Left kidney (tissue), 8 donors: ENCODE measurements at places on chromosomes 3 and 15.

GRCh38 chr15:36831904-36832287 lies 252.5 kb downstream of the CDIN1 start:
- no peak for DNase-seq

GRCh38 chr3:159593927-159594605 lies 394.6 kb upstream of the IL12A start:
- DNase-seq, result no peak

- peak; percentile 11 for DNase-seq
These were observed 632 bp upstream of the DHX36 start for GRCh38 chr3:154324919-154325318.

DNA sequence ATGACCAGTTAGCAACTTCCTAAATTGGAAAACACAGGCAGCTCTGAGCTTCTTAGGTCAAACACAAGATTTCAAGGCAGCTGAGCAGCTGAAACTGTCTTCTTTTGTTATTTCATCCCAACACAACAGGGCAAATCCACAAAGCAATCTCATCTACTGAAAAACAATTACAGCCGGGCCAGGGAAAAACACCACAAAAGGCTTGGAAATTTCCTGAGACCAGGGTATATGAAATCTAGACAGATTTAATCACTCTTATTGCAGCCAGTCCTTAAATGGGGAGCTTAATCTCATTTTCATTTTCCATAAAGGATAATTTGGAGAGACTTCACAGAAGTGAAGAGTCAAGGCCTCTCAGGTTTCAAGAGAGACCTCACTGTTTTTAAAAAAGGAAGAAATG lies 181.8 kb downstream of the SSR3 start:
- no peak for DNase-seq

- DNase-seq, result peak; percentile 68
These were observed 89.7 kb downstream of the AQP9 start for GRCh38 chr15:58227706-58228543.

DNA sequence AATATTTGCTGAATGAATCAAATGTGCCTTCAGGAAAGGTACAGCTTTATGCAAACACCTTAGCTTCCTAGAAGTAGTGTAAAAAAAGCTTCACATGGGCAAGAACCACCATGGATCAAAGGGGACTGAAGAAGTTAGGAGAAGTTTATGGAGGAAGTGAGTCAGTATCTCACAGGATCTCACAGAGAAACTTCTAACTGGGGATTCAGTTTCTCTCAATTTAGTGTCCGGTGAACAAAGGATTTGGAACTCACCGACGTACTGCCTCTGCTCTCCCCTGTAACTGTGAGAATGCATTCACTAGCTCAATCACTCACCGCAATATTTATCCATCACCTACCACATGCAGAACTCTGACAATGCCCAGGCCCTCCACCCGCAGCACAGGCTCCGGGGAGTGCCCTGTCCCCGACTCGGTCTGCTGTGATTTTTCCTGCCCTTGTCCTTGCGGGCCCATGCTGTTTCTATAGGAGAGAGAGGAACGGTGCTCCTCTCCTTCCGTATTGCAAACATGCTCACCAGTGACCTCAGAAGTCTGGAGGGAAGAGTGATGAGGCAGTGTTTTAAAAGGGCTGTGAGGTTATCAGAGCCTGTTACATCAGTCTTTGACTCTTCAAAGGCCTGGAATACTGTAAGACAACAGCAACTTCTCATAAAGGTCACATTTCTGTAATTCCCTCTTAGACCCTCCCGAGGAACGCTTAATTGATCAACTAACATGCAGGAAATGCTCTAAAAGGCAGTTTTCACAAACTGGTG lies 222.5 kb upstream of the ICE2 start:
- no peak for DNase-seq

DNA sequence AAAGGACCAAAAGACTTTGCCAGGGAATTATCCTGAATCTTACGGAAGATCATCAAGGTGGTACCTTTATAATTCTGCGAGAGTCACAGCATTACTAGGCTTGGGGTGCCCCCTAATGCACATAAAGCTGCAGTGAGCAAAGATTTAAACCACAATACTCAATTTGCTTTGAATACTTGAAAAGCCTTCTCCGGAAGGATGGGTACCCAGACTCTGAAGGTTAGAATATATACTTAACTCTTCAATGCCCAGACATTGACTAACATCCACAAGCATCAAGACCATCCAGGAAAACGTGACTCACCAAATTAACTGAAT lies 117.8 kb upstream of the KCNH8 start:
- no peak for DNase-seq

DNA sequence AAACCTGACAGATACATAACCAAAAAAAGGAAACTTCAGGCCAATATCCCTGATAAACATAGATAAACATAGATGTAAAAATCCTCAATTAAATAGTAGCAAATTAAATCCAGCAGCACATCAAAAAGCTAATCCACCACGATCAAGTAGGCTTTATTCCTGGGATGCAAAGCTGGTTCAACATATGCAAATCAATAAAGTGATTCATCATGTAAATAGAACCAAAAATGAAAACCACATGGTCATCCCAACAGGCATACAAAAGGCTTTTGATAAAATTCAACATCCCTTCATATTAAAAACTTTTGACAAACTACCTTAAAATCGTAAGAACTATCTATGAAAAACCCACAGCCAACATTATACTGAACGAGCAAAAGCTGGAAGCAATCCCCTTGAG lies 882.2 kb downstream of the NTRK3 start:
- no peak for DNase-seq

- no peak for DNase-seq
These were observed 15.1 kb downstream of the ESYT3 start for GRCh38 chr3:138449490-138449889.

- DNase-seq, result no peak
These were observed 74.0 kb downstream of the HERC1 start for GRCh38 chr15:63759752-63760151.

GRCh38 chr3:17655743-17656142 lies 86.7 kb downstream of the TBC1D5 start:
- no peak for DNase-seq

GRCh38 chr3:58256061-58256460 lies 18.5 kb downstream of the ABHD6 start:
- DNase-seq, result no peak

- no peak for DNase-seq
These were observed 44.4 kb downstream of the PDZRN3 start for GRCh38 chr3:73580343-73580742.

- DNase-seq, result no peak
These were observed 3.3 kb upstream of the SLC38A3 start for GRCh38 chr3:50201573-50202315.

DNA sequence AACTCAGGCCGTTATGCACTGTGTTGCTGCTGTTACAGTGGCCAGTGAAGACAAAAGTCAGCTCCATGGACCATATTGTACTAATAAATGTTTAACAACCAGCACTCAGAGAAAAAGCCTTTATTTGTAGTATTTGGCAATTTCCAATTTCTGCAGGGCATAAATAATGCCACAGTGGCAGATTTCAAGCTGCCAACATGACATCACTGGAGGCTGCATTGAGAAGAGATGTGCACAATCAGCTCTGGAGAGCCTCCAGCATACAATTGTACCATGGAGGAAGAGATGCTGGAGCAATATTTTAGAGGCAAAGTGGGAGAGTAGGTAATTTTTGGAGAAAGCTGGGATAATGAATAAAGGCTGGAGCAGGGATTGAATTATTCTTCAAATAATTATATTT lies 9.7 kb upstream of the ALCAM start:
- DNase-seq, result no peak

DNA sequence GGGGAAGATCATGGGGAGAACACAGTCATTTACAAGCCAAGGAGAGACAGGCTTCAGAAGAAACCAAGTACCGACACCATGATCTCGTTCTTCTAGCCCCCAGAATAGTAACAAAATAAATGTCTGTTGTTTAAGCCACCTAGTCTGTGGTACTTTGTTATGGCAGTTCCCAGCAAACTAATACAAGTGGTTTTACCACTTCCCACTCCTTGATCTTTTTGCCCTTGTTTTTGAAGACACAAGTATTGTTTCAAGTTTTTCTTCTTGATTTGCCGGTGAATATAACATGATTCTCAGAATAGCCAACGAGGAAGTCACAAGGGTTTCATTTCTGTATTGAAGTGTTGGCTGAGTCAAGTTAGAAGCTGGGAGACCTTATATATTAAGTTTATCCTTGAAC lies 220.3 kb downstream of the SOX2 start:
- no peak for DNase-seq

DNA sequence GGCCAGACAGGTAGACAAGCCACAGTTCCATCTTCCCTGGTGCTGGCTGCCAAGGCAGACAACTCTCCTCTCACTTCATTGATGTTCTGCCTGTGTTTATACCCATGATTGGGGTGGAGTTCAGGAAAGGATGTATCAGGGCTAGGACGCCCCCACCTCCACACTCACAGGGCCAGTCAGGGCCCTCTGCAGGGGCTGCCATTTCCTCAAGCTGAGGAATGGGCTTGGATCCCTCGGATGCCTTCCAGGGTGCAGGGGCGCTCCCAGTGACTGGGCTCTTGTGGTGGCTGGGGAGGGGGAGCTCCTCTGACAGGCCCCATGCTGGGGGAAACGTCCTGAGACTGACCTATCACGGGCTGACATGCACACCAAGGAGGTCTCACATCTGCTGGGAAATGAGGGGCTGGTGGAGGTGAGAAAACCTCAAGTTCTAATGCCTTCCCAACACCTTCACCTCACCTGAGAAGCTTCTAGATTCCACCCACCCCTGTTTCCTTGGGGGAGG lies 31.4 kb downstream of the SEMA7A start:
- no peak for DNase-seq

GRCh38 chr3:107421170-107421792 lies 44.0 kb downstream of the CCDC54 start:
- peak; percentile 63 for DNase-seq

DNA sequence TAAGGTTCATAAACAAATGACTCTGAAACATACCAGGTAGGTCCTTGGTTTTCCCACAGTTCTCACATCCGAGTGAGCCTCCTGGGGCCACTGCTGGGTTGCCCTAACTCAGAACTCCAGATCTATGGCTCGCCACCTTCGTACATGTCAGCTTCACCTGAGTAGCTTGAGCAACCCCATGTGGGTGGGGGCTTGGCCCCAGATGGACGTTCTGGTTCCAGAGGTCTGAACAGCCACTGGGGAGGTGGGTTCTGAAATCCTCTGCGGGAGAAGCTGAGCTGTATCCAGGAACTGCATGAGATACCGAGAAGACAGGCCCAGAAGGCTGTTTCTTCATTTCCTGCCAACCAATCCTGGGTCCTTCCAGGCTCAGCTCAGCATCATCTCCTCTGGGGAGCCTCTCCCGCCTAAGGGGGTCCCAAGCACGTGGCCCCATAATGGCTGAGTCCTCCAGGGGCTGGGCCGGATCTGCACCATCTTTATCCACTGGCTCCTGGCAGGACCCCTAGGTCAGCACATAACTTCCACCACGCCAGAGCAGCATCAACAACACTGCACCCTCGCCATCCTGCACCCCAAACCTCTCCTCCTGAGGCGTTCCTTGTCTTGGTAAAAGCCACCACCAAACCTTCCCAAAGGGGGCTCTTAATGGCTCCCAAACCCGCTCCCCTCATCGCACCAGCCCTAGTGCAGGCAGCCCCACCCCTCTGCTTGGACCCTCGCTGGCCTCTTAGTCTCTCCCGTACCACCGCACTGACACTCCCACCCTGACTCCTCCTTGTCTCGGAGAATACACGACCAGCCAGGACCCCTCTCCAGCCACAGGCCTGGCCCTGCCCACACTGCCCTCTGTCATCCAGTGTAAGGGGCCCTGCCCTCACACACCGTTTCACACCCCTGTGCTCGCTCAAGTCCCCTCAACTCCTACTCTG lies 39.8 kb downstream of the PCSK6 start:
- DNase-seq, result no peak
